ENCODE measurements at places on chromosomes 13 and 19. TPM values are rescaled to one million over a fixed set of nuclear protein-coding genes. Genes with fewer than 3 reads are reported as not detected.

The KLHL1 gene
- not detected for total RNA-seq

The OSCAR gene
- 0.70 TPM for total RNA-seq

The ZIK1 gene
- 3.3 TPM for total RNA-seq

The OR4F17 gene
- total RNA-seq, result not detected

- DNase-seq, result no peak
These were observed 595.5 kb downstream of the TBC1D4 start for GRCh38 chr13:74886502-74886901.

DNA sequence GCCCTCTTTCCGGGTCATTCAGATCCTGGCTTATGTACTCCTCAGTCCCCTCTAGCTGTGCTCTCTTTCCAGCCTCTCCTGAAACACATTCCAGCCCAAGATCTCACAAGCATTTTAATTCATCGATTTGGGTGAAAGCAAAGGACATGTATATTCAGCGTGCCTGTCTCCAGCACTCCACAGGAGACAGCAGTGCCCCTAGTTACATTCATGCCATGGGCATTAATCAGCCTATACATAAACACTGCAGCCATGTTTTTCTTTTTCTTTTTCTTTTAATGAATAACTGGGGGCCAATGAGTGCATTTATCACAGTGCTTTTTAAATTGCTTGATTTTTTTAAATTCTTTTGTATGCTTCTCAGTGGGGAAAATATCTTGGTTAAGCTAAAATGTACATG, 199.1 kb downstream of the DCT start:
- DNase-seq, result no peak

GRCh38 chr13:30120133-30120822, 187.1 kb downstream of the KATNAL1 start:
- DNase-seq, result no peak

GRCh38 chr19:15259907-15260306, 27.7 kb upstream of the EPHX3 start:
- no peak for DNase-seq

- DNase-seq, result no peak
These were observed at the start of gene ZNF177 for GRCh38 chr19:9362905-9363304. Gene ZNF177 (plus strand): TSS chr19:9363013. CDS start chr19:9378312, 15,299 bp downstream.
